ENCODE measurements at places on chromosomes 2 and 18.

GRCh38 chr2:64065516-64065915 lies 46.3 kb upstream of the VPS54 start:
- DNase-seq: no peak

DNA sequence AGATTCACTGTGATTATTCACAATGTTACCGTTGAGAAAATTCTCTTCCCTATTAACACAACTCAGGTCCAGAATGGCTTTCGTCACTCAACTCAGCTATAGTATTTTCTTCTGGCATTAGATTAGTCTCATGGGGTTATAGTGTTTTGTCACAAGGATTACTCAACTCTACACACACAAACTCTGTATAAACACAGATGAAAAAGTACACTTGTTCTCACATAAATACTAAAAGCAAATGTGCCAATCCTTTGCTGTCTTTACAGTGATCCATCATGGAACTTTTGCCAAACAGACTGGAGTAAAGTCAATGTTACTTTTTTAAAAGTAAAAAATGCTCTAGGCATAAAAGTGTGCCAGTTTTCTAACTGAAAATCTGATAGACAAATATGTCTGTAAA lies 267.6 kb downstream of the RBM43 start:
- no peak for DNase-seq

- DNase-seq: no peak
These were observed 797 bp downstream of the TTC32 start for GRCh38 chr2:19900931-19901441.

DNA sequence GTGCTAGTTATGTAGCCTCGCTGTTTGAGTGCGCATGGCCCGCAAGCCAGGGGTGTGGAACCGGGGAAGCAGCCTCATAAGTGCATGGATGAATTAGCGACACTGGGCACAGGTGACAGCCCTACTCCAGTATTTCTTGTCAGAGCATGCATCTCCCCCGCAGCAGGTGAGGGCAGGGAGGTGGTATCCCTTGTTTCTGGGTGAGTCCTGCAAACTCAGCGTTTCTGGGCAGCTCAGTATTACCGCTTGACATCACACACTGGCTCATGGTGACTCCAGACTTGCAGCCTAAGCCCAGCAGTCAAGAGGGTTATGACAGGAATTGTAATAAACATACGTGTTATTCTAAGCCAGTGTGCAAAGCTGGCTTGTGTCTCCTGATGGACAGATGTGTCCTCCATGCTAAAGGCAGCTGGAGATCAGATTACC lies 2.5 kb downstream of the CABLES1 start:
- no peak for DNase-seq

DNA sequence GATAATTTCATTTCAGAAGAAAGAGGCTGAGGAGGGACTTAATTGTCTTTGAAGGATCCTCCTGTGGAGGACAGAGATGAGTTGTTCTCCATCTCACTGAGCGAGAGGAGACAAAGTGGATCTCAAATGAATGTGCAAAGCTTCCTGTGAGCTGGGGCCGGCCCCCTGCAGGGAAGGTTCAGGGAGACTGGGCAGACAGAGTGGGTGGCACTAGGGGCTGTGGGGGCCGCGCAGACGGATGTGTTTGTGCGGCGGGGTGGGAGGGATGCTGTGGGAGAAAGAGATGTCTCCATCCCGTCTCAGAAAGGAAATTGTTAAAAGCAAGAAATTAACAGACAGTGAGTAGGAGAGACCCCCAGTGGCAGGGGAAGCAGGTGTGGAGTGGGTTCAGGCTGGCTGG lies 29.1 kb downstream of the KLHL29 start:
- no peak for DNase-seq

DNA sequence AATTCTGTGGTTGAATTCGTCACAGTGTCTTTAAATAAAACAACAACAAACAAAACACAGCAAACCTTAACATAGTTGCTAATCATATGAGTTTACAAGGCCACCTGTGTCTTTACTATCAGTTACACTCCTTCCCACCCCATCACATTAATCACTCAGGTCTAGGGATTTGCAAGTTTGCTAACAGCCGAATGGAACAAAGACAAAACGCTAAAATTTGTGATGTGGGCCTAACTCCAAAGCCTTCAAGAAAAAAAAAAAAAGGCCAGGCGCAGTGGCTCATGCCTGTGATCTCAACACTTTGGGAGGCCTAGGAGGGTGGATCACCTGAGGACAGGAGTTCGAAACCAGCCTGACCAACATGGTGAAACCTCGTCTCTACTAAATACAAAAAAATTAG lies 566 bp upstream of the POLI start:
- no peak for DNase-seq

DNA sequence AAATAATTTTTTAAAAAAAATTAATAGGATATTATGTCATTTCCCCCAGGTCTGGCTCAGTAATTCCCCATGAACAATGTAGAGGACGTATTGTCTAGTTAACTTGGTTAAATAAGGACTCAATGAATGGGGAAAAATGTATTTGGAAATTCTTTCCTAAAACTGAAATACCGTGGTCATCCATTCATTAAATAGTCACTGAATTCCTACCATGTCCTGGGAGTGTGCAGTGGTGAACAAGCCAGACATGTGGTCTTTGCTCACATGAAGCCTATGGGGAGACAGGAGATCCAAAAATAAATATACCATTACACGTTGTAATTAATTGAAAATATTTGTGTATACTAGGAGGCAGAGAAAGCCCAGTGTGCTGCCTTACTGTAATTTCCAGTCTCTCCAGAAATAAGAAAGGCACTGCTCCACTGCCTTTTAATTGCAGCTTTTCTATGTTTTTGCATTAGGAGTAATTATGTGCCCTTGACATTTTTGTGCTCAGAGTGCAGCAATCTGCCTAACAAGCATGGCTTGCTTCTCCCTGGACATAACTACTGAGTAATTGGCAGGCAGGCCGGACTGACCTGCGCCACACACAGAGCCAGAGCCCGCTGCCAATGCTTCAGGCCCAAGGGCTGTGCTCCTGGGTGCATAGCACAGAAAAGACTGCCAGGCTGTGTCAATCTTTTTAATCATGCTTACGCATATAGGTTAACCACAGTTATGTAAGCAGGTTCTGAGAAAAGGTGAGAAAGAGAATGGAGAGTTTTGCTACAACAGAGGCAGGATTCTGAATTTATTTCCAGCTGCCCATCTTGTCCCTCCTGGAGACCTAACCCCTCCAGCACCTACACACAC lies 22.2 kb upstream of the TTC39C start:
- no peak for DNase-seq

GRCh38 chr2:84539729-84540128 lies 23.4 kb downstream of the DNAH6 start:
- DNase-seq: no peak

GRCh38 chr2:112648081-112648480 lies 2.3 kb downstream of the SLC20A1 start:
- no peak for DNase-seq

DNA sequence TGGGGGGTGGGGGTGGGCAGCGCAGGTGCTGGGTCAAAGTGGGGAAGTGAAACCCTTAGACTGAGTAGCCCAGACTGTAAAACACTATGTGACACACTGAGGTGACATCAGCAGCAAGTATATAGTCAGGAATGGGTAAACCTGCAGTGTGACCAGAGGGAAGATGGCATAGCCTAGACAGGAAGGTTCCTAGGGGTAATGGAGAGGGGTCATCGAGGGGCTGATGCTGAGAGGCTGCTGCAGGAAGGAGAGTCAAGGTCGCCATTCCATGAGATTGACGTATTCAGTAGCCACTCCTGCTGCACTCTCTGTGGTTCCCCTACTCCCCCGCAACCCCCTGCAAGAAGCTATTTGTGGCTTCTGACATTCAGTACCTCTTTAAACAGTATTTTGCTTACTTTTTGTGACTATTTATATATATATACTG lies 111.7 kb downstream of the CHST9 start:
- DNase-seq: no peak
